A549 treated with CORT108297 at 1 μM for 4 hours (cell line): ENCODE measurements at places on chromosomes 11 and 22. TPM values are rescaled to one million over a fixed set of nuclear protein-coding genes. Genes with fewer than 3 reads are reported as not detected.

The OR4A16 gene
- total RNA-seq = not detected in 5 replicates

The PITPNM1 gene
- total RNA-seq = 38.9 to 60.0 TPM (median 53.9 TPM) in 5 replicates

The ZNF214 gene
- total RNA-seq = 0.57 to 1.1 TPM (median 0.79 TPM) in 5 replicates

The ZBTB16 gene
- 0.06 to 0.07 TPM (median 0.06 TPM) in 4 of 5 replicates, not detected in the other for total RNA-seq

The SNRPD3 gene
- total RNA-seq = 141 to 267 TPM (median 149 TPM) in 5 replicates

The NPTXR gene
- total RNA-seq = 10.5 to 15.3 TPM (median 11.9 TPM) in 5 replicates

The MUC6 gene
- total RNA-seq = 0.01 to 0.02 TPM (median 0.01 TPM) in 3 of 5 replicates, not detected in the others

The KAT5 gene
- 42.0 to 56.6 TPM (median 51.7 TPM) in 5 replicates for total RNA-seq

The FOSL1 gene
- total RNA-seq = 148 to 236 TPM (median 164 TPM) in 5 replicates

The POU2F3 gene
- not detected in 5 replicates for total RNA-seq

The C11orf97 gene
- total RNA-seq = not detected in 5 replicates

The PATE2 gene
- not detected in 5 replicates for total RNA-seq

The OR52N4 gene
- total RNA-seq = not detected in 5 replicates

The PTPN5 gene
- not detected in 5 replicates for total RNA-seq

The PLA2G3 gene
- total RNA-seq = not detected in 5 replicates

The TRIM68 gene
- total RNA-seq = 8.3 to 10.6 TPM (median 8.9 TPM) in 5 replicates

The TEX54 gene
- total RNA-seq = not detected in 5 replicates

The C1QTNF5 gene
- not detected in 5 replicates for total RNA-seq

The SERPING1 gene
- total RNA-seq = 0.38 to 0.85 TPM (median 0.66 TPM) in 5 replicates

The TRIM29 gene
- total RNA-seq = 9.5 to 11.1 TPM (median 10.7 TPM) in 5 replicates

The MUC2 gene
- 0.14 to 0.97 TPM (median 0.27 TPM) in 5 replicates for total RNA-seq

The RTCB gene
- total RNA-seq = 76.7 to 87.1 TPM (median 79.1 TPM) in 5 replicates

The IGF2 gene
- 1.5 to 2.9 TPM (median 2.8 TPM) in 5 replicates for total RNA-seq

The LMO1 gene
- total RNA-seq = 2.2 to 3.2 TPM (median 2.8 TPM) in 5 replicates

The KIRREL3 gene
- 8.5 to 12.0 TPM (median 11.0 TPM) in 5 replicates for total RNA-seq

The GNAZ gene
- total RNA-seq = 1.6 to 3.2 TPM (median 2.7 TPM) in 5 replicates

The SMDT1 gene
- 22.1 to 46.6 TPM (median 40.1 TPM) in 5 replicates for total RNA-seq

The KRTAP5-9 gene
- total RNA-seq = 0.10 TPM in 1 of 5 replicates, not detected in the others

The MMP8 gene
- not detected in 5 replicates for total RNA-seq

The TBX10 gene
- not detected in 5 replicates for total RNA-seq

The VSTM5 gene
- not detected in 5 replicates for total RNA-seq

The FAM180B gene
- total RNA-seq = not detected in 5 replicates

The EXPH5 gene
- 0.01 to 0.05 TPM (median 0.02 TPM) in 5 replicates for total RNA-seq

The CWF19L2 gene
- 3.0 to 5.2 TPM (median 3.8 TPM) in 5 replicates for total RNA-seq

The SCGB1A1 gene
- 0.23 to 0.45 TPM in 2 of 5 replicates, not detected in the others for total RNA-seq
